ENCODE measurements at places on chromosomes 1 and 21.
A peak's percentile ranks its signal among the peaks of the same experiment; 100 is the strongest.

DNA sequence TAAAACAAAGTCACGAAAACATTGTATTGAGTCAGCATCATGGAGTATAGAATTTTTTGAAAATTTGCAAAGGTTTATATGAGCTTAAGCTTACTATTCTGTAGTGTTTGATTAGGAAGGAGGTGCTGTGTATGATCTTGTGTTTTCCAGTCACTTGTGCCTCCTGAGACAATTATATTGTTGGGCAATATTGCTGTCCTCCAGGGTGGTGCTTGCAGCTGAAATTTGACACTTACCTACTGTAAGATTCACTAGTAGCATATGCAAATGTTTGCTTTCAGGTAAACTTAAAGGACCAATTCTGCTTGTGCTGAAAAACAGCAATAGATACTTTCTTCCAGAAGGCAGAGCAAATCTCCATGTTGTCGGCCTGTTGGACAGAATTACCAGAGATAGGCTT is 268.0 kb downstream of the TGFB2 start:
- DNase-seq = no peak

DNA sequence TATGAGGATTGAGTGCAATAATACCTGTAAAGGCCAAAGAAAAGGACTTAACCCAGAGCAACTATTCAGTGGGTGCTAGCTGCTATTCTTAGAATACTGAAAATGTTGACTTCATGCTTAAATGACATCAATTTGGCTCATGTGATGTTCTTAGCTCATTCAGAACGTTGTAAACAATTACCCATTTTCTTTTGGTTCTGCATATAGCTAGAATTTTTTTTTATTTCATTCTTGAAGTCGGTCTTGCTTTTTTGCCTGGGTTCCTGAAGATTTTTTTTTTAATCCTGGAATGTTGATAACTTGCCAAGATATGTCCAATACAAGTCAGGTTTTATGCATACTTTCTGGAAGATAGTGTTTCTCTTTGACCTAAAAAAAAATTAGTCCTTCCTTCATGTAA is 772.0 kb downstream of the LTN1 start:
- no peak for DNase-seq

DNA sequence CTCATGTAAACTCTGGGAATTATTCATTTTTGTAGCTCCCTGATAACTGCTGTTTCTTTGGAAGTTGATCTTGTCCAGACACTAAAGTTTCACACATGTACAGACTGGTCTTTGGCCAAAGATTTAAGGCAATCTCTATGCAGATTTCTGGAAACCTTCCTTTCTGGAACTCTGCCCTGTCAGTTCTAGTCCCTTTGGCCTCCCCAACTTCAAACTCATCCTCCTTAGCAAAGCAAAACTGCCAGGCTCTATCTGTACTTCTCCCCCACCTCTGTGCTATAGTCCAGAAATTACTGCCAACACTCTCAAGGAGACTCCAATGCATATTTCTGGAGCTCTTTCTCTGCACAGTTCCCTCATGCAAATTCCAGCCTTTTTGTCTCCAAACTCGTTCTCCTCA is 36.5 kb downstream of the C1orf198 start:
- DNase-seq = no peak

DNA sequence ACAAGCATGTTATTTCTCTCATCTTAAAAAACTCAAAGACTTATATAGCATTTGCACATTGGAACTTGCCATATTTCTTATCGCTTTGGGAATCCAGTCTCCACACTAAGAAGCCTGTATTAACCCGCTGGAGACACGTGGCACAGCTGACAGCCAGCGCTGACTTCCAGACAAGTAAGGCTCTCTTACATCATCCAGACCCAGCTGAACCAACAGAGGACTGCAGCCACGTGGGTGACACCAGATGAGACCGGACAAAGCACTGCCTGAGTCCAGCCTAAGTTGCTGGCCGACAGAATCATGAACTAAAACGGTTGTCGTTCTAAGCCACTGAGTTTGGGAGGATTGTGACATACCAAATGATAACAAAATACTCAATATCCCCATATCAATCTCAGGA is 6.3 kb upstream of the CD247 start:
- no peak for DNase-seq

- no peak for DNase-seq
Measured at GRCh38 chr1:89529196-89529595, 4.6 kb downstream of the LRRC8B start.

DNA sequence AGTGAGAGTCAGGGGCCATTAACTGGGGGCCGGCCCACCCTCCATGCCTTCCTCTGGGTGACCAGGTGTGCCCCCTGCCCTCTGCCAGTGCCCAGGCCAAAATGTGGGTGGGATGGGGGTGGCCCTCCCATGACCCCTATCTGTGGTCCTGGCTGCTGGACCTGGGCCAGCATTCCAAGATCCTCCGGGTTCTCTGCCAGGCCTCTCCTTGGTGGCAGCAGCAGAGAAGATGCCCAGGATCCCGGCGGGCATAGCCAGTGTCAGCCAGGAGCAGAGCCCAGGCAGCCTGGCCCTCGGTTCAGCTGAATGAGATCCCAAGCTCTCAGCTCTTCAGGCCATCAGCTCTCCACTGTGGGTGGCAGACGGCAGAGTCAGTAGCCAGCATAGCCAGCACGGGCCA is 31.3 kb upstream of the ACTRT2 start:
- no peak for DNase-seq

DNA sequence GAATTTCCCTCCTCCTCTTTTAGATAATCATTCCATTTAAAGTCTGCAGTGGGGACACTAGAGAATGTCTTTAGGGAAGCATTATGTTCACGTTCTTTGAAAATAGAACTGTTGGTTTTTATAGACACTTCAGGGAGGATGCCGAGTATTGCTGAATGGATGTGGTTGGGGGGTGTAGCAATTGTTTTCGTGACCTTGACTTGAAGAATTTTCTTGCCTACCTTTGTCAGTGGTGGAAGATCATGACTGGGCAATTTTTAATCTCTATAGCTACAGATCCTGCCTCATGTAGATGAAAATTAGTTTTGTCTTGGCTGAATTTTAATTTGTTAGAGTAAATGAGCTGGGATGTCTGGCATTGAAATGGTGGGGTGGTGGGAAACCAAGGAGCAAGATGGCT is 3.8 kb downstream of the SMG7 start:
- DNase-seq = no peak

DNA sequence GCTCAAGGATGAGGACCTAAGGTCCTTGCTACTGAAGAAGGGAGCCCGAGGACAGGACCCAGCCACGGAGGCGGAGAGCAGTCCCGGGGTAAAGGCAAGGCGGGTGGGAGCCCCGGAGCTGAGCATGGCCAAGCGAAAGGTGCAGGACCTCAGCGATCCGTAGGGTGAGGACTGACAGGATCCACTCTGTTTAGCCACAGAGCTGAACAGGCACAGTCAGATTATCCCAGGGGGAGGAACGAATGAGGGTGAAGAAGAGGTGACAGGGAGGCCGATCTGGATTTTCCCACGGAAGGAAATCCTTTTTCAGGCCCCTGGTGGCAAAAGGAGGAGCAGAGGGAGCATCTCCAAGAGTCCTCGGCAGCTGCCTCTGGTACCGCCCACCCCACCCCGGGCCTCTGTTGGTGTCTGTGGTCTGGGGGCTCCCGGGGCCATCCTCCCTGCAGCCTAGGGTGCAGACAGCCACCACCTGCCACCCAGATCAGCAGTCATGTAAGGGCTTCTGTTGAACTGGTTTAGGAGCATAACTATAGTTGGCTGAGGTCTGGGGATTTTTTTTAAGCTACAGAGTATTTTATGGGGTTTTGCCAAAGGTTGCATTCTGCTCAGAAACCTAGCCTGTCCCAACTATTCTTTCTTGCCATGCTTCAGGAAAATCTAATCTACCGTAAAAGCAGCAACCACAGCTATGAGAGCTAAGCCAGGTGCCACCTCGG is 32.3 kb upstream of the LBR start:
- DNase-seq = no peak

- DNase-seq = peak; percentile 74
Measured at GRCh38 chr1:161728376-161729226, 7.3 kb downstream of the FCRLB start.

DNA sequence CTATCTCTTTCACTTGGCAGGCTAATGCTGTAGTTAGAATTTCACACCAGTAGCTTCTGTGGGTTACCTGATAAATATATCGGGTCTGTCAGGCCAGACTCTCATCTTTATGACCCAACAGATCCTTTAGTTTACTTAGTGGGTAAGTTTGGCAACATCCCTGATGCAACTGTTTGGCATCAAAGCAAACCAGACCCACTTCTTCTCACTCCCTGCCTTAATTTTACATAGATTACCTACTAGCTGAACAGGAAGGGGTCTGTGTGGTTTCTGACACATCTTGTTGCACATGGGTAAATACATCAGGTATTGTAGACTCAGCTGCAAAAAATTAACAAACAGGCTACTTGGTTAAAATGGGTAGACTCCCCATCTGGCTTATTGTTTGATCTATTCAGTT is 3.2 kb upstream of the GUK1 start:
- DNase-seq = no peak

- DNase-seq = peak; percentile 58
Measured at GRCh38 chr1:42756956-42757891, 9.6 kb downstream of the P3H1 start.

- DNase-seq = no peak
Measured at GRCh38 chr1:44640200-44640853, 34.0 kb downstream of the TMEM53 start.

DNA sequence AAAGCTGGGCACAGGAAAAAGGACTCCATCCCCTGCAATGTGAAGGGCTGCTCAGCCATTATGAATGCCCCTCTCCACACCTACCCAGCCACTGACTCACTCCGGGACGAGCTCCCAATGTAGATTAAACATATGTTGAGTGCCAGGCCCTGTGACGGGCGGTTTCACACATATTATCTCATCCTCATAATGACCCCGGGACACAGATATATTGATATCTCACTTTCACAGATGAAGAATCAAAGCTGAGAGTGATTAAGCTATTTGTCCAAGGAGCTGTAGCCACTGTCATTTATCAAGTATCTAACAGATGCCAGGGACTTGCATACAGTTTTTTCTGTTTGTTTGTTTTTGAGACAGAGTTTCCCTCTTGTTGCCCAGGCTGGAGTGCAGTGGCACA is 35.0 kb upstream of the SLC30A1 start:
- no peak for DNase-seq

GRCh38 chr1:7234471-7234755 is 449.2 kb downstream of the CAMTA1 start:
- DNase-seq = no peak

- DNase-seq = no peak
Measured at GRCh38 chr1:17903386-17903785, 148.3 kb downstream of the ACTL8 start.

DNA sequence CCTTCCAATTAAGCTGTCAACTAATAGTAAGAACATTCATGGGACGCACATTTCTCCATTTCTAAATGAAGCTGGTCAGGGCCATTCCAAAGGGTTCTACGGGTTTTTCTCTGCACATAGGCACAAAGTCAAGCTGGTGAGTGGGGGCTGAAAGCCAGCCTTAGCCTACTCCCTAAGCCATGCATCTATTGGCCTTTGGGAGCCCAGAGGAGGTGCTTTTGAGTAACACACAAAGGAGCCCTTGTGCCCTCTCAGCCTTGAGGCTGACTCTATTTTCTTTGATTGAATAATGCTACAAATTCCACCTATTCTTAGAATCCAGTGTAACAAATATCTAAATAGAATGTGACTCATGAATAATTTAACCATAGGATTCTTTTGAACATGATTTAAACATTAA is 73.6 kb downstream of the RGS13 start:
- DNase-seq = no peak

GRCh38 chr1:235726557-235726956 is 77.0 kb upstream of the GNG4 start:
- DNase-seq = no peak

GRCh38 chr1:978069-978834 is 3.6 kb downstream of the PERM1 start:
- DNase-seq = no peak

All from inflammatory macrophage treated with lipopolysaccharide for 1 hour (primary cell).